Muscle of back (tissue), 13 donors: ENCODE measurements at places on chromosomes 12 and 14. TPM values are rescaled to one million over a fixed set of nuclear protein-coding genes. Genes with fewer than 3 reads are reported as not detected.

GRCh38 chr12:15163030-15163976 is 57.9 kb downstream of the RERG start:
- no peak for DNase-seq

- no peak for DNase-seq
Observed at GRCh38 chr12:104602406-104602805, 145.7 kb downstream of the CHST11 start.

DNA sequence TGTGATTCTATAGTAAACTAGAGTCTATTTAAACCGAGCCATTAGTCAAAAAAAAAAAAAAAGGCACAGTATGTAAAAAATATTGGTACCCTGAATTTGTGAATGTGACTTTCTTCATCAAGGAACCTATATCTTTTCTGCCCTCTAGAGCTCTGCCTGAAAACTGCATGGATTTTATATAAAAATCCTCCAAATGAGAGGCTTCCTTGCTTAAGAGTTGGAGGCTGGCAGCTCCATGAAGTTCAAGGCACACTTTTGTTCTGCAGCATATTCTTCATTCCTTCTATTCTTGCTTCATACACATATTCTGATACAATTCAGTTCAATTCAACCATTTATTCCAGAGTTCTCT is 23.1 kb upstream of the NKX2-8 start:
- DNase-seq, result no peak

Gene B4GALNT1
- 2.6 TPM for polyA plus RNA-seq

GRCh38 chr14:72751276-72752033 is 142.4 kb downstream of the DPF3 start:
- DNase-seq, result no peak

DNA sequence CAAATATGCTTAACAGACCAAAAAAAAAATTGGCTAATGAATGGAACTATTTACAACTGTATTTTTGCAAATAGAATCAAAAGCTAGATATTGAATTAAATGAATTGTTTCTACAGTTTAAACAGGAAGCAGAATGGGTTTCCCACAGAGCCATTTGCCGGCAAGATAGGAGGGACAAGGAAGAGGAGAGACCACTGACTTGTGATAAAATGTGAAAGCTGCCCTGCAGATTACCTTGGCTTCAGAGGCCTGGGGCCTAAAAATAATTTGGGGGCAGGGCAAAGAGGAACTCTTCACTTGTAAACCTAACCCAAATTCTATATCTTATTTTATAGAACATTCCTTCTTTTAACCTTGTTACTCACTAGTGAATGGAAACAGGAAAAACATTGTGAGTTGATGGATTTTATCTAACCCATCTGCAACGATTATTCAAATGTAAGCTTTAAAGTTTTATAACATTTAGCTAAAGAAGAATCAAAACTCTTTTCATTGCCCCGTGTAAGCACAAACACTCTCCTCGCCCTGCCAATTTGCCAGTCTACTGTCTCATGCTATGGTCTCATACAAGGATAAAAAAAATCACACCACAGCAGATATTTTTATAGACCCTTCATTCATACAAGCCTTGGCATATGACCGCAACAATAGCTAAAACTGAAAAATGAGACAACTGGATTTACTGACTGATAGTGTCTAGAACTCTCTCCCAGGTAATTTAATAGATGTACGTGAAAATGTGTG is 49.5 kb upstream of the MDM1 start:
- DNase-seq, result no peak

DNA sequence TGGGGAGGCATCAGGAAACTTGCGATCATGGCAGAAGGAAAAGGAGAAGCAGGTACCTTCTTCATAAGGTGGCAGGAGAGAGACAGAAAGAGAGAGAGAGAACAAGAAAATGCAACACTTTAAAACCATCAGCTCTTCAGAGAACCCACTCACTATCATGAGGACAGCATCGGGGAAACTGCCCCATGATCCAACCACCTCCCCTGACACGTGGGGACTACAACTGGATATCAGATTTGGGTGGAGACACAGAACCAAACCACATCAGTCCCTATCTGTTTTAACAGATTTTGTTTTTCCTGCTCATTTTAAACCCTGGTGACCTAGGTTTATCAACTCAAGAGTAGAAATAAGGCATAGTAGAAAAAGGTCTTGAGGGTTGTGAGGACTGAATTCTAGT is 210.1 kb upstream of the PLXNC1 start:
- no peak for DNase-seq
